Adrenal gland (tissue), 19 donors: ENCODE measurements at places on chromosomes 4 and X. TPM values are rescaled to one million over a fixed set of nuclear protein-coding genes. Genes with fewer than 3 reads are reported as not detected.
A peak's percentile ranks its signal among the peaks of the same experiment; 100 is the strongest.

- DNase-seq = no peak
- no peaks in the 10 kb centered on the region for H3K4me1 ChIP-seq
- H3K27me3 ChIP-seq = no peaks in the 10 kb centered on the region
- H3K4me3 ChIP-seq = no peak overlapping the region
Observed at GRCh38 chr4:93657527-93657926, 171.0 kb upstream of the ATOH1 start.

- DNase-seq = no peak
- no peaks in the 10 kb centered on the region for H3K27me3 ChIP-seq
- no peaks in the 10 kb centered on the region for H3K36me3 ChIP-seq
- H3K4me1 ChIP-seq = no peaks in the 10 kb centered on the region
- no peak overlapping the region for H3K27ac ChIP-seq
Observed at GRCh38 chrX:2351999-2352995, 148.5 kb downstream of the DHRSX start.

The FAM120C gene
- 15.1 TPM for total RNA-seq

The ZRSR2 gene
- 9.5 TPM for total RNA-seq

DNA sequence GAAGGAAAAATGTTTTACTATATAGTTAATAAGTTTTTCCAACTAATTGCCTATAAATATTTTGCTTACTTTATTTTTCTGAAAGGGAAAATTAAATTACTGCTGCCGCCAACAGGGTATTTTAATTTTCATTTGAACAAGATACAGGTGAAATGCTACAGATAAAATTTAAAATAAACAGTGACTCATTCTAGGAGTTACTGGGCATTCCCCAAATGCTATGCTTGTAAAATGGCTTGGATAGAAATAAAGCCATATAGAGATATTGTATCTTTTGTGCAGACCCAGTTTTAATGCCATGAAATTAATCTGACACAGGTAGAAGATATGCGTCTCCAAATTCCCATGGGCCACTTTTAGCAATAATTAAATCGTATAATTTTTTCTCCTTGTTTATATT is 144.5 kb downstream of the NAP1L3 start:
- H3K4me1 ChIP-seq = no peaks in the 10 kb centered on the region
- H3K36me3 ChIP-seq = no peaks in the 10 kb centered on the region
- no peak for DNase-seq
- peaks cover 24% of the 10 kb centered on the region for H3K27me3 ChIP-seq
- H3K27ac ChIP-seq = no peak overlapping the region

- H3K27me3 ChIP-seq = no peaks in the 10 kb centered on the region
- H3K36me3 ChIP-seq = no peaks in the 10 kb centered on the region
- H3K27ac ChIP-seq = no peak overlapping the region
- peaks cover 40% of the 10 kb centered on the region for H3K4me1 ChIP-seq
Observed at GRCh38 chr4:77805840-77806239, 13.3 kb downstream of the CNOT6L start.

The BDH2 gene
- 122 TPM for total RNA-seq

DNA sequence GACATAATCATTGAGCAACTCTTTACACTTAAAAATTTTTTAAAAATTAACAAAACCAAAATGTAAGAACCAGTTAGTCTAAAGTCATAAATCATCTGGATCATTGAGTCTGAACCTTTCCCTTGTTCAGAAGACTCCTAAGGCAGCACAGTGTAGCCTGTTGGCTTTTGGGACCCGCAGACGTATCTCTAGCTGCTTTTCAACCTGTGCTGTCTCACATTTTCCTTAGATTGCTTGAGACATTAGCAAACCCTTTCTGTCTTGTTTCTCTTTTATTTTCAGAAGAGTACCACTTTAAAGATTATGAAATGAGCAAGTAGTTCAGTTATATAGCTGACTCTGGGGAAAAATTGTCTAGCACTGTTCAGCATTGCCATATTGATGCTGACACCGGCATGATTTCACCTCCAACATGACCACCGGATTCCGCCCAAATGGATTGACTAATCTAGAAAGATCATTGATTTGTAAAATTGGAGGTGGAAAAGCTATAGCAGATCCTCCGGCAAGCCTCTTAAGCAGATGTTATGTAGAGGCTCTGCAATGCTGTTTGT is 8.9 kb downstream of the TCEANC start:
- H3K36me3 ChIP-seq = no peaks in the 10 kb centered on the region
- H3K4me3 ChIP-seq = no peak overlapping the region
- H3K4me1 ChIP-seq = no peaks in the 10 kb centered on the region
- no peaks in the 10 kb centered on the region for H3K27me3 ChIP-seq
- no peak for DNase-seq

GRCh38 chr4:182862141-182862875 is 54.9 kb downstream of the DCTD start:
- no peak overlapping the region for H3K27ac ChIP-seq
- no peak overlapping the region for H3K4me3 ChIP-seq
- DNase-seq = no peak
- H3K4me1 ChIP-seq = peaks cover 7% of the 10 kb centered on the region

The ITM2A gene
- total RNA-seq = 14.1 TPM

The MCF2 gene
- 34.4 TPM for total RNA-seq

The MAGEC1 gene
- not detected for total RNA-seq

GRCh38 chrX:7252013-7252610 is 104.2 kb upstream of the PUDP start:
- no peak overlapping the region for H3K4me3 ChIP-seq
- no peak for DNase-seq
- H3K4me1 ChIP-seq = no peaks in the 10 kb centered on the region
- no peak overlapping the region for H3K27ac ChIP-seq
- H3K27me3 ChIP-seq = no peaks in the 10 kb centered on the region

DNA sequence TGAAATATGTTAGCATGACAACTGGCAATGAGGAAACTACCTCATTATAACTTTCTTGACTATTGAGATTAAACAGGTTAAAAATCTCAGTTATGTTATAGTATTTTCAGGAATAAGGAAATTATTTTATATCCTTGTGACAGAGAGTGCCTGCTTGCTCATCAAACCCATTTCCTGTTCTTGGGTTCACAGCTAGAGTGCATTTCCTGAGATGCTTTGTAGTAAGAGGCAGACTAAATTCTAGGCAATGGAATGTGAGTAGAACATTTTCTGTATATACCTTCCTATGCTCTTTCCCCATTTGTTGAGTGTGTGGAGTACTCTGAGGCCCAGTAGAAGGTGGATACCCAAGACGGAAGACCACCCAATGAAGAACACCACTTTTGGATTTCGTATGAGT is 96.9 kb upstream of the CASK start:
- no peaks in the 10 kb centered on the region for H3K36me3 ChIP-seq
- H3K27me3 ChIP-seq = peaks cover 7% of the 10 kb centered on the region
- no peak overlapping the region for H3K4me3 ChIP-seq
- no peaks in the 10 kb centered on the region for H3K4me1 ChIP-seq
- no peak overlapping the region for H3K27ac ChIP-seq

GRCh38 chr4:153759407-153760316 is at the start of gene RNF175:
Gene RNF175 (minus strand): TSS chr4:153760024. CDS start chr4:153759862, 162 bp downstream.
- peak within 1 kb of the TSS; percentile 2 for H3K4me3 ChIP-seq
- no peaks in the 10 kb centered on the region for H3K36me3 ChIP-seq
- no peak within 1 kb of the TSS for H3K27ac ChIP-seq
- H3K27me3 ChIP-seq = peaks cover 8% of the 10 kb centered on the region

DNA sequence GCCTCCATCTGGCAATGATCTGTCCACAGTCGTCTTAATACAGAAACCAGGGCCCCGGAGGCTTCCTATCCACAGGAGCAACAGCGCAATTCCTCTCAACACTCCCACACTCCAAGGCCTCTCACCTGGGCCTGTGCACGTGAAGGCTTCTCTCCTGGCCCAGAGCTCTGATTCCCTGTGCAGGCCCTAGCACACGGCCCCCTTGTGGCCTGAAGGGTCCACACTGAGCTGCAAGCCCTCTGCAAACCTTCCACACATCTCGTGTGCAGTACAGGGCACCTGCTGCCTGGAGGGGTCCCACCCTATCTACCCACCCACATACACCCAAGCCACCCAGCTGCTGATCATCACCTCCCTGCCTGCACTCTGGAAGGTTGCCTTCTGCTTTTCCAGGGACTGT is 150.1 kb upstream of the NUDT10 start:
- H3K27ac ChIP-seq = no peak overlapping the region
- peaks cover 11% of the 10 kb centered on the region for H3K27me3 ChIP-seq
- no peaks in the 10 kb centered on the region for H3K36me3 ChIP-seq
- DNase-seq = no peak
- H3K4me1 ChIP-seq = no peaks in the 10 kb centered on the region
- no peak overlapping the region for H3K4me3 ChIP-seq

The PALLD gene
- 196 TPM for total RNA-seq

GRCh38 chr4:36325499-36325898 is 44.1 kb downstream of the DTHD1 start:
- H3K4me1 ChIP-seq = no peaks in the 10 kb centered on the region
- no peaks in the 10 kb centered on the region for H3K27me3 ChIP-seq
- no peak for DNase-seq
- no peaks in the 10 kb centered on the region for H3K36me3 ChIP-seq
- no peak overlapping the region for H3K4me3 ChIP-seq

- no peaks in the 10 kb centered on the region for H3K4me1 ChIP-seq
- H3K4me3 ChIP-seq = no peak overlapping the region
- no peak for DNase-seq
- H3K27ac ChIP-seq = no peak overlapping the region
- H3K36me3 ChIP-seq = no peaks in the 10 kb centered on the region
Observed at GRCh38 chr4:139863531-139863930, 197.9 kb downstream of the MGST2 start.

The ATOH1 gene
- not detected for total RNA-seq

- no peak overlapping the region for H3K27ac ChIP-seq
- peaks cover 8% of the 10 kb centered on the region for H3K4me1 ChIP-seq
- no peaks in the 10 kb centered on the region for H3K36me3 ChIP-seq
- no peaks in the 10 kb centered on the region for H3K27me3 ChIP-seq
Observed at GRCh38 chr4:139241086-139241783, 38.8 kb downstream of the MGARP start.
